ENCODE measurements at places on chromosomes 13 and 19.

DNA sequence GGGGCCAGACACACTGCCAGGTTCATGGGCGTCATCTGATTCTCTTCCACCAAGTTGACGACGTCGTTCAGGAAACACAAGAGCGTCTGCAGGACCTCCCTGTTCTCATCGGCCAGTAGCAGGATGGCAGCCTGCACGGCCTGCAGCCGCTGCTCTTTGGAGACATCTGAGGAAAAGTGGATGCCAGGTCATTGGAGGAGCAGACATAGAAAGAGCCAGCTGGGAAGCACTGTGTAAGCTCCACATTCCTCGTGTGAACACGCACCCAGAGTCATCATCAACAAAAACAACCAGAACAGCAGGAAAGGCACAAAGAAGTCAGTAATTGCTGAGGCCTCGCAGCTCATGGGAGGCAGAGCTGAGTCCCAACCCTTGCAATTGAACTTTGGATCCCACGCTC, 96.5 kb downstream of the KL start:
- no peak for DNase-seq

GRCh38 chr13:97749174-97749573, 204.3 kb upstream of the IPO5 start:
- DNase-seq: no peak

DNA sequence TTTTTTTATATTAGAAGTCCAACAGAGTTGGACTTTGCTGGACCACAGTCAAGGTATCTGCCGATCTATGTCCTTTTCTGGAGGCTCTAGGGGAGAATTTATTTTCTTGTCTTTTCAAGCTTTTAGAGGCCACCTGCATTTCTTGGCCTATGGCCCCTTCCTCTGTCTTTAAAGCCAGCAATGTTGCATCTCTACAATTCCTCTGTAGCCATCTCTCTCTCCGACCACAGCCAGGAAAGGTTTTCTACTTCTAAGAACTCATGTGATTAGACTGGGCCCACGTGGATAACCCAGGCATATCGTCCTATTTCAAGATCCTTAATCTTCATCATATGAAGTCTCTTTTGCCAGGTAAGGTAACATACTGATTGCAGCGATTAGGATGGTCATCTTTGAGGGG, 43.5 kb upstream of the RGCC start:
- no peak for DNase-seq

DNA sequence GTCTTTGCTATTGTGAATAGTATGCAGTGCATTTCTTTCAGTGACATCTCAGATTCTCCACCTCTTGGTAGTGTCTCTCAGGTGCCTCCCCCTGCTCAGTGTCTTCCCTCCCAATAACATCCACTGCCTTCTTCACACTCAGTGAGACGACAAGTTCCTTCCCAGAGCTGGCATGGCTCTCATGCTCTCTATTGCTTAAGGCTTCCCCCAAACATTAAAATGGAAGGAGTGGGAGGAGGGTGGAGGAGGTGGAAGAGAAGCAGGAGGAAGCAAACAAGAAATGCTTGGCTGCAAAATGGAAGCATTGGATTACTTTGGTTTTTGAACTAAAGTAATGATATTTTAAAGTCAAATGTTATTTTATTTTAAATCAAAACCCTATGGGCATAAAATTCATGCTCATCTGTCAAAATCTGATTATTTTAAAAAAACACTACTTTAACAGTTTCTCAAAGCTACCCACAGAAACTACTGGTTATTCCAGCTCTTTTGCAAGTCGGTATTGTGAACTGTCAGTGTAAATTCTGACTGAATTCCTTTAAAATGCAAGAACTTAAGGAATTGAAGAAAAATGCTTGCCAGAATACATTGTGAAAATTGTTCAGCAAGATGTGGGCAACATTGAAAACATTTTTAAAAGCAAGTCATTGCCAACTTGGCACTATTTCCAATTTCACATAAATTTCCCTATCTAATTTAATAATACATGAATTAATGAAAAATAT, 727.6 kb upstream of the ARGLU1 start:
- DNase-seq: no peak

DNA sequence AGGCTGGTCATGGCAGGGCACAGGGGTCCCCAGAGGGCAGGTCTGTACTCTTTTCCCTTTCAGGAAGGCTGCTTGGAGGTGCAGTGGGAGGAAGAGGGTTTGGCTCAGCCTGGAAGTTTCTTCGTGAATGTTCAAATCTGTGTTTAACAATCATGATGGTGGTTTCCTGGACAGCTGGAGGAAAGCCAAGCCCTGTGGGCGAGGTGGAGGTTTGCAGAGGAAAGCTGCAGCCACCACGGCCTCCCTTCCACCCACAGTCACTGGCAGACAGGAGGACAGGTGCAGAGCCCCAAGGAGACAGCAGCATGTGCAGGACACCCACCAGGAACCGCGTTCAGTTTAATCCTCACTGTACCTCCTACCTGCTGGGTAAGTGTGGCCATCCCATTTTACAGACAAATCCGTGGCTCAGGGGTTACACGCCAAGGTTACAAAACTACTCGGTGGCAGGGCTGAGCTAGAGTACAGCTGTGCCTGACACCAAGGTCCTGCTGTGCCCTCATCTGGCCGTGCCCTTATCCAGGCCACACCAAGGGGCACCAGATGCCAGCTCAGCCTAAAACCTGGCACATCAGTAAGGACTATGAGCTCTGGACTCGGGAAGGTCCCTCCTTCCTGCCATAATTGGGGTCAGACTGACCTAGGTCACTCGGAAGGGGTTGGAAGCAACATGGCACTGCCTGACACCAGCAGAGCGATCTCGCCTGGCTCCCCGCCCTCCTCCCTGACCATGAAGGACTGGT, 34.1 kb downstream of the SUGP2 start:
- DNase-seq: no peak

- DNase-seq: no peak
Measured at GRCh38 chr13:91286317-91286716, 61.2 kb upstream of the MIR17HG start.

GRCh38 chr19:11014403-11014911, 53.6 kb downstream of the SMARCA4 start:
- DNase-seq: no peak

DNA sequence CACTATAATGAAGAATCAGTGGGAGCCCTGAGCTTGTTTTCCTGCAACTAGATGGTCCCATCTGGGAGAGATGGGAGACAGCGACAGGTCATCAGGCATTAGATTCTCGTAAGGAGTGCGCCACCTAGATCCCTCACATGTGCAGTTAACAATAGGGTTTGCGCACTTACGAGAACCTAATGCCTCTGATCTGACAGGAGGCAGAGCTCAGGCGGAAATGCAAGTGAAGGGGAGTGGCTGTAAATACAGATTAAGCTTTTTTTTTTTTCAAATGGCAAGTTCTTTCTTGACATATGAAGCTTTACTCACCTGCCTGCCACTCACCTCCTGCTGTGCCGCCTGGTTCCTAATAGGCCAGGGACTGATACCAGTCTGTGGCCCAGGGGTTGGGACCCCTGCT, 14.4 kb downstream of the CDC16 start:
- DNase-seq: no peak

DNA sequence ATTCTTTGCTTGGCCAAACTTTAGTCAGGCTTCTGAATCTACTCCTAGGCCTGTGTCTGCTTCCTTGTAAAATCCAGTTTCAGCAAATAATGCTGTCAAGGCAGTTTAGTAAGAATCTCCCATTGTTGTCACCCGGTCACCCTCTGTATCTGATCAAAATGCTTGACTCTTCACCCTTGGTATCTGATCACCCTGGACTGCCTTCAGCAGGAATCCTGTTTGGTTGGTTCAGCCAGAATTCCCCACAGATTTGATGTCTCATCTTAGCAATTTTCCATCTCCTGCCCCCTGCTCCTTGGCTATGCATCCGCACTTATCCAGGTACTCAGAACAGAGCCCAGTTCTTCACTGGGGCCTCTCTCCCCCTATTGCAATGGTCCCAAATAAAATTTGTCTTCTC, 172.4 kb upstream of the UBL3 start:
- DNase-seq: no peak

- no peak for DNase-seq
Measured at GRCh38 chr19:16883522-16883921, 5.3 kb upstream of the F2RL3 start.

DNA sequence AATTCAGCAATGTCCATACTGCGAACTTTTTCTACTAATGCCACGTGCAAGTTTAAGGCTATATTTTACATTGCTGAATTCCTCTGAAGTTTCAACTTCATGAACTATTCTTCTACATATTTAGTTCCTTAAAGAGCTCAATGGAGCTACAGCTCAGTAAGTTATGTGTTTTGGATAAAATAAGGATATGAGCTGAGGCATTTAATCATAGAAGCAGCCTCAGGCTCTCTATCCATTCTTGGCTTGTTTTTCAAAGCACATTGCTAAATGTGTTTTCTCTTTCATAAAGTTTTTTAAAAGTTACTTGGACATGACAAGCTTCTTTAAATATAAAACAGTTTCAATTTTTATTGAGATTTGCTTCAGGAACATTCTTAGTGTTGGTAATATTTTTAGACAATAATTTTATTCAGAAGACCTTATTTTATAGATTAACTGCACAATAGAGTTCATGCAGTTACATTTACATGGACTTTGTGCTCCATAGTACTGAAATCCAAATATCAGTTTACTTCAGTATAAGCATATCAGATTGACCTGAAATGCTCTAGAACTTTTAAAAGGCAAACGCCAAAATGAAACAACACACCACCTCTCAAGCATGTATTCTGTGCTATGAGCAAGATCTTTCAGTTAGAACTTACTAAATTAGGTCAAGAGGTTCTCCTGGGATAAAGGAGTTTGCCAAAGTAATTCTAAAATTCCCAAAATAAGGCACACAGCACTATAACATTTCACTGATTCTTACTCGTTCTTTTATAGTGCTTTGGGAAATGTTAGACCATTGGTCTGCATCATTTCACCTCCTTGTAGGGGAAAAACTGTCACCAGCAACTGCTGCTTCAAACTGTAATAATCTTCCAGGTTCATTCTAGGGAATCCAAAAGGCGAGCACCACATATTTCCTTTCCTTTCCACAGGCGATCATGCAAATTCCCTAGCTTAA, 275.5 kb downstream of the ENOX1 start:
- DNase-seq: no peak

DNA sequence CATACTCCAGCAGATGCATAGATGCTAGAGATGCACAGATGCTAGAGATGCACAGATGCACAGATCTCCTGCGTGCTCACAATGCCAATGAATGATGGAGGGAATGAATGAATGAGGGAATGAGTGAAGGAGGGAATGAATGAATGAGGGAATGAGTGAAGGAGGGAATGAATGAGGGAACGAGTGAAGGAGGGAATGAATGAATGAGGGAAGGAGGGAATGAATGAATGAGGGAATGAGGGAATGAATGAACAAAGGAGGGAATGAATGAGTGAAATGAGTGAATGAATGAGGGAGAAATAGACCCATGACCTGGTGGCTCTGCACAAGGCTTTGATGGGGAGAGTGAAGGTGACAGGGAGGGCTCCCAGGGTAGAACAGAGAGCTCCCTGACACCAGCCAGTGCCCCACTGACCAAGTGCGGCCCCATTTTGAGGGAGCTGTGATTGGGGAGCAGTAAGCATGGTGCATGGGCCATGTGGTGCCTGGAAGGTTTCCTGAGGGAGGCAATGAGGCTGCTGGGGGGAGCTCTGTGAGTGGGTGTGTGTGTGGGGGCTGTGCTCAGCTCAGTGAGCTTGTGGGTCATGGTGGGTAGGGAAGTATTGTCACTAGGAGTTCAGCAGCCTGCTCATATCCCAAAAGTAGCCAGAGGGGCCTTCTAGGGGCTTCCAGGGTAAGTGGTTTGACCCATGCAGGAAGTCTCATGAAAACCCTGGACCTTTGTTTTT, 12.7 kb downstream of the SLC27A1 start:
- DNase-seq: no peak

DNA sequence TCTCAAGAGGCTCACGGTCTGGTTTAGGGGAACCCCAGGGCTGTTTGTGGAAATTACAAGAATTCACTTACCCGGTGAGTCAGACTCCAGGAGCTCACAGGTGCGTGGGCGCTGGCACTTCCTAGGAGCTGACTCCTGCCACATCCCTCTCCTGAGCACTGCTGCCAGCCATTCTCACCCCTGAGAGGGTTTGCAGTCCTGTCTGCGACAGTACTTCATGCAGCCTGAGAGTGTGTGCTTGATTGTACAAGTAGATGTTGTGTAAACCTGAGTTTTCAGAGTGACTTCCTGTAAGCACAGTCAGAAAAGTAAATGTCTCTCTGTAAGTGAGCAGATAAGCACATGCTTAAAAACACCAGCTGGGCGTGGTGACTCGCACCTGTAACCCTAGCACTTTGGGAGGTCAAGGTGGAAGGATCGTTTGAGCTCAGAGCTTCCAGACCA, 8.1 kb downstream of the MRPL4 start:
- no peak for DNase-seq

DNA sequence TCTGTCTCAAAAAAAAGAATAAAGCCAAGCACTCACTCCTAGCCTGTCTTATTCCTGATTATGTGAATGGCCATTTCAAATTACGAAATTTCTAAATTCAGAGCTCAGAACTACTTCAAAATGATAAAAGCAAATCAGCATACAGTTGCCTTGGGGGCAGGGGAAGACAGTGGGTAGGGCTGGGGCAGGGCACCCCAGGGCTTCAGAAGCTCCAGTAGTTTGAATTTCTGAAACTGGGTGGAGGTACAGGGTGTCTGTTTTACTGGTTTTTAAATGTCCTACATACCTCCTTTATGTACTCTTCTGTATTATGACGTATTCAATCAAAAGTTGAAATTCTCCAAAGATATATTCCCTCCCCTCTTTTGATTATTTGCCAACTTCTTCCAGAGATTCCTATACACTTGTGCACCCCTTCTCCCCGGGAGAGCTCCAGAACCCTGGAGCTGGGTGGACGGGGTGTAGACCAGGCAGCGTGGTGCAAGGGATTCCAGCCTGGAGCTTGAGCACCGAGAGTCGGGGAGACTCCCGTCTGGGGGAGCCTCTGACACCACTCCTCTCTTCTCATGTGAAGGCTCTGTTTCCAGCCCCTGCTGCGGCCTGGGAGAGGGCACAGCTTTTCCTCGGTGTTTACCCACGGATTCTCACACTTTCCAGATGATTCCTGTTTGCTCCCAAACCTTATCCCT, 84.7 kb upstream of the GPR183 start:
- DNase-seq: no peak

DNA sequence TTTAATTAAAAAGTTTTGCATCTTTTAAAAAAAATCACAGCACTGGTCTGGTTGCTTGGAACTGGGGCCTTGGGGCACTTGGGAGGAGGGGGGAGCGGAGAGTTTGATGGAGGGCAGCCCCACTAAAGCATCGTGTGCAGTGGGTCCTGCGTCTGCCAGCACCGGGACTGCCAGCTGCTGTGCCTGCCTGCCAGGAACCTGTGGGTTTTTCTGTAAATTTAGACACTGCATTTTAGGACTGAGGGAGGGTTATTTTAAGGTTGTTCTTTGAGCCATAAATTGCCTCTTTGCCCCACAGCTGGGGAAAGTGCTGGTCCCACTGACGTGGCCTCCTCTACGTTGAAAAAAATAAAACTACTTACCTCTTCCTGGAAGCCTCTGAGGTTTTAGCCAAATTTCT, 2.9 kb downstream of the KLF2 start:
- DNase-seq: no peak

GRCh38 chr13:71772361-71772760, 94.6 kb downstream of the DACH1 start:
- DNase-seq: no peak

All from DMS 273 treated with DMSO at 0.1 percent for 48 hours (cell line).